ENCODE measurements at places on chromosomes 6 and 20. TPM values are rescaled to one million over a fixed set of nuclear protein-coding genes. Genes with fewer than 3 reads are reported as not detected.

EDN1 gene
- total RNA-seq: 6.5 TPM

SEMG1 gene
- 1.1 TPM for total RNA-seq

ZNF311 gene
- total RNA-seq: 2.8 TPM

PAK5 gene
- 12.5 TPM for total RNA-seq

XKR7 gene
- total RNA-seq: not detected
